NCI-H146 (cell line): ENCODE measurements at places on chromosomes 6 and 20.

GRCh38 chr20:25038591-25039015 is 19.3 kb downstream of the ACSS1 start:
- DNase-seq: peak; percentile 15

GRCh38 chr6:36758516-36759147 is 61.0 kb downstream of the RAB44 start:
- DNase-seq: peak; percentile 45

GRCh38 chr6:159416891-159417560 is 247.8 kb downstream of the FNDC1 start:
- DNase-seq: no peak

GRCh38 chr6:69106511-69106910 is 471.4 kb downstream of the ADGRB3 start:
- no peak for DNase-seq

GRCh38 chr6:143451531-143451930 is 926 bp downstream of the PEX3 start:
- no peak for DNase-seq

GRCh38 chr20:39638731-39639130 is 676.6 kb downstream of the DHX35 start:
- DNase-seq: no peak

GRCh38 chr20:44745598-44746366 is at the start of gene KCNK15:
KCNK15 (plus strand) TSS chr20:44745865; CDS start chr20:44745911, 46 bp downstream.
- peak; percentile 40 for DNase-seq

GRCh38 chr6:167839343-167839742 is 12.6 kb downstream of the AFDN start:
- no peak for DNase-seq

- no peak for DNase-seq
Measured at GRCh38 chr6:134813146-134813545, 136.8 kb downstream of the ALDH8A1 start.
